ENCODE measurements at places on chromosomes 16 and 17.

- no peak for DNase-seq
Measured at GRCh38 chr16:73205153-73205886, 157.4 kb upstream of the ZFHX3 start.

DNA sequence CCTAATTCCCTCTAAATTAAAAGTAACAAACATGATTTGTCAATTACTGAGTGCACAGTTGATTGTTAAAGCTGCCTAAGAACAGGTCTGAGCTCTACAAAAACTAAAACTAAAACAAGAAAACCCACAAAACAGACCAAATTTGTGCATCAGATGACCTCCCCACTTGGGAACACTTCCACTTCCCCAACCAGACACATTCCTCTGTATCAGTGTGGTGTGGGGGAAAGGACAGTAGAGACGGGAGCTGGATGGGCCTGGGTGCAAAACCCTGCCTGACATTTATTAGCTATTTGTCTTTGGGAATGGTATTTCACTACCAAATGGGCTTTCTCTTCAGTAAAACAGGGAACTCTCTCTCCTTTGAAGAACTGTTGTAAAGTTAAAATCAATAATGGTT lies 29.8 kb downstream of the STAT3 start:
- no peak for DNase-seq

- no peak for DNase-seq
Measured at GRCh38 chr17:18042983-18043382, 3.8 kb downstream of the GID4 start.

- no peak for DNase-seq
Measured at GRCh38 chr16:23081675-23082119, 67.6 kb downstream of the USP31 start.

DNA sequence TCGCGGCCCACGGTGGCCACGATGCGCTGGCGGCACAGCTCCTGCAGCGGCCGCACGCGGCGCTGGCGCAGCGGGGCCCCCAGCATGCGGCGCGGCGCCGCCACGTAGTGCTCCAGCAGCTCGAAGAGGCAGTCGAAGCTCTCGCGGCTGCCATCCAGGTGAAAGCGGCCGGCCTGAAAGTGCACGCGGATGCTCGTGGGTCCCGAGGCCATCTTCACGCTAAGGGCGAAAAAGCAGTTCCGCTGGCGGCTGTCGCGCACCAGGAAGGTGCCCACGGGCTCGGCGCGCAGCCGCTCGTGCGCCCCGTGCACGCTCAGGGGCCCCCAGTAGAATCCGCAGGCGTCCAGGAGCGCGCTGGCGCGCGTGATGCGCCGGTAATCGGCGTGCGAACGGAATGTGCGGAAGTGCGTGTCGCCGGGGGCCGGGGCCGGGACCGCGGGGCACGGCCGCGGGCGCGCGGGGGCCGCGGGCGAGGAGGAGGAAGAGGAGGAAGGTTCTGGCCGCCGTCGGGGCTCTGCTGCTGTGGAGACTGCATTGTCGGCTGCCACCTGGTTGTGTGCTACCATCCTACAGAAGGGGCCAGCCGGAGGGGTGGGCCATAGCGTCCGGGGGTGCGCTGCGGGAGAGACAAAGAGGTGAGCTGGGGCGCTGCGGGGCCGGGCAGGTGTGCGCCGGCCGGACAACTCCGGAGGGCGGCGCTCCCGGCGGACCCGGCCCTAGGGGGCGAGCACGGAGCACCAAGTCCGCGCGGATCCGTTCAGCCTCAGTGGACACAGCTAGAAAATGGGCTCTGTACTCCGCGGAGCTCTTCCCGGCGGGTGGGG lies 879 bp downstream of the SOCS1 start:
- DNase-seq, result peak; percentile 52

DNA sequence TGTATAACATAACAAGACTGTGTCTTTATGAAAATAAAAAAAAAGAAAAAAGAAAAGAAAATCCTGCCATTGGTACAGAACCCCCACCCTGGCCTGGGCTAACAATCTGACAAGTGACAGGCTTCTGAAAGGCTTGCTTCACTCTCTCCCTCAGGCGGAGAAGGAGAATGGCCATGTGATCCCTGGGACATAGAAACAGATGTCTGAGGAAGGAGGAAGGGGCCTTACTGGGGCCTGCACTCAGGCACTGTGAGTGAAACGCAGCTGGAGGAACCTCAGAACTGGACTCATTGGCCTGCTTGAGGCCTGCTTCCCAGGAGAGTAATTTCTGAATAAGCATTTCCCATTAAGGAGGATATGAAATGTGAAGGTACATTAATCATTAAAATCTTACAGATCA lies 17.5 kb downstream of the MAP3K14 start:
- no peak for DNase-seq

- no peak for DNase-seq
Measured at GRCh38 chr17:4247361-4247970, 16.3 kb downstream of the ANKFY1 start.

GRCh38 chr17:78719630-78720298 lies 62.3 kb downstream of the CYTH1 start:
- no peak for DNase-seq

GRCh38 chr16:59088431-59088830 lies 354.3 kb upstream of the GOT2 start:
- no peak for DNase-seq

- DNase-seq, result no peak
Measured at GRCh38 chr17:71709271-71709890, 411.4 kb upstream of the SOX9 start.

DNA sequence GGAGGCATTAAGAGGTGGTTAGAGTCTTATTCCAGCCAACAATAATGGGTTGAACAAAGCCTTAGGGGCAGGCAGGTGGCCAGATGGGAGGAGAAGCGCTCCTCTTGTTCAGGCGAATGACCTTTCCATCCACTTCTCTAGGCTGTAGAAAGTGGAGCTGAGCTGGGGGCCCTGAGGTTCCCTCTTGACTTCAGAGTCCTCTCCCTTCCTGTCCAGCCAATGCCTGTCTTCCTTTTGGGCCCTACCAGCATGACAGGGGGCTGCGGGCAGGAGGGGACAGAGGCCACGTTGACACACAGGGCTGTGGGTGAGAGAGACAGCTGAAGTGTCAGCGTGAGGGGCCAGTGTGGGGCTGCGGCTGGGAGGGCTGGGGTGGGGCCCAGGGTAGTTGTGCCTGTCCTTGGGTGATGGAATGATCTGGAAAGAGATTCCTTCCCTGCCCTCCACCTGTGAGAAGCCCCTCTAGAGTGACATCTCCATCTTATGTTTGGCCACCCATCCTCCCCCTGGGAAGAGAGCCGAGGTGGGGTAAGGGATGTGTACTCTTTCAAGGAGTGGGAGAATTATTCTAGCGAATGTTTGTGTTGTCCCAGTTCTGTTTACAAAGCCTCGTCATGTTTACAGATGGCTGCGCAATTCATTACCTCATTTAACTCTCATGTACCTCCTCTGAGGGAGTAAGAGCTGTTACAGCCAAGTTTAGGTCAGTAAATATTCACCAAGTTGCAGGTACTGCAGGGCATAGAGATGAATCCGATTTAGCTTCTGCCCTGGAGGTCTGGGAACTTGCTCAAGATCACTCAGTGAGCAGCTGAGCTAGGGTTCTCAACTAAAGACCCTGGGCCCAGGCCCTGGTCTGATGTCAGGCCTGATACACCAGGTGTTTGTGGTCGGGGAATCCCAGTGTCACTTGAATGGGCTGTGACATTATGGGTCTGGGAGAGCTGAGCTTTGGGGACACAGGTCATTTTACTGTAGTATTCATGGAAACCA lies 3.3 kb downstream of the ERBB2 start:
- DNase-seq, result no peak

GRCh38 chr16:19329932-19330331 lies 44.4 kb downstream of the CLEC19A start:
- no peak for DNase-seq

DNA sequence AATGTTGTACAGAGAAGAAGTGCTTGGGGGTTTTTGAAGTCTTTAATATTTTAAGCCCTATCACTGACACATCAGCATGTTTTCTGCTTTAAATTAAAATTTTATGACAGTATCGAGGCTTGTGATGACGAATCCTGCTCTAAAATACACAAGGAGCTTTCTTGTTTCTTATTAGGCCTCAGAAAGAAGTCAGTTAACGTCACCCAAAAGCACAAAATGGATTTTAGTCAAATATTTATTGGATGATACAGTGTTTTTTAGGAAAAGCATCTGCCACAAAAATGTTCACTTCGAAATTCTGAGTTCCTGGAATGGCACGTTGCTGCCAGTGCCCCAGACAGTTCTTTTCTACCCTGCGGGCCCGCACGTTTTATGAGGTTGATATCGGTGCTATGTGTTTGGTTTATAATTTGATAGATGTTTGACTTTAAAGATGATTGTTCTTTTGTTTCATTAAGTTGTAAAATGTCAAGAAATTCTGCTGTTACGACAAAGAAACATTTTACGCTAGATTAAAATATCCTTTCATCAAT lies 57.8 kb downstream of the HLF start:
- DNase-seq, result no peak

- DNase-seq, result no peak
Measured at GRCh38 chr16:89744813-89745212, 23.5 kb downstream of the ZNF276 start.
